ENCODE measurements at places on chromosomes 3 and 15. TPM values are rescaled to one million over a fixed set of nuclear protein-coding genes. Genes with fewer than 3 reads are reported as not detected.

UCN2 gene
- total RNA-seq: not detected

SH2D7 gene
- not detected for total RNA-seq

SMCO1 gene
- 0.20 TPM for total RNA-seq

CDHR4 gene
- total RNA-seq: not detected

PRTG gene
- 0.09 TPM for total RNA-seq

CHSY1 gene
- total RNA-seq: 16.4 TPM

NR2E3 gene
- total RNA-seq: not detected

CHDH gene
- total RNA-seq: 0.89 TPM

PTH1R gene
- total RNA-seq: not detected

SLC35A5 gene
- total RNA-seq: 8.4 TPM

PLD1 gene
- total RNA-seq: 20.0 TPM

RBP2 gene
- not detected for total RNA-seq

GRCh38 chr3:150255413-150255812 is 152.7 kb upstream of the TSC22D2 start:
- no peak overlapping the region for H3K4me3 ChIP-seq
- H3K4me1 ChIP-seq: peaks cover 6% of the 10 kb centered on the region
- no peak overlapping the region for H3K27ac ChIP-seq
- H3K36me3 ChIP-seq: no peaks in the 10 kb centered on the region

GRCh38 chr3:144491333-144491732 is 519.7 kb downstream of the DIPK2A start:
- no peaks in the 10 kb centered on the region for H3K27me3 ChIP-seq
- no peaks in the 10 kb centered on the region for H3K36me3 ChIP-seq
- H3K4me3 ChIP-seq: no peak overlapping the region
- DNase-seq: no peak

GRCh38 chr3:149765762-149766334 is 13.6 kb upstream of the COMMD2 start:
- no peak overlapping the region for H3K27ac ChIP-seq
- no peaks in the 10 kb centered on the region for H3K36me3 ChIP-seq
- no peak overlapping the region for H3K4me3 ChIP-seq
- no peak for DNase-seq
- H3K4me1 ChIP-seq: no peaks in the 10 kb centered on the region
- H3K27me3 ChIP-seq: peaks cover 14% of the 10 kb centered on the region

- H3K36me3 ChIP-seq: no peaks in the 10 kb centered on the region
- H3K4me1 ChIP-seq: no peaks in the 10 kb centered on the region
- H3K27me3 ChIP-seq: no peaks in the 10 kb centered on the region
- no peak overlapping the region for H3K4me3 ChIP-seq
- no peak overlapping the region for H3K27ac ChIP-seq
Observed at GRCh38 chr3:149252272-149252671, 30.6 kb upstream of the CP start.

- no peak overlapping the region for H3K27ac ChIP-seq
- peaks cover 5% of the 10 kb centered on the region for H3K27me3 ChIP-seq
- no peaks in the 10 kb centered on the region for H3K36me3 ChIP-seq
- H3K4me3 ChIP-seq: no peak overlapping the region
Observed at GRCh38 chr3:133568294-133569014, 5.0 kb upstream of the CDV3 start.

DNA sequence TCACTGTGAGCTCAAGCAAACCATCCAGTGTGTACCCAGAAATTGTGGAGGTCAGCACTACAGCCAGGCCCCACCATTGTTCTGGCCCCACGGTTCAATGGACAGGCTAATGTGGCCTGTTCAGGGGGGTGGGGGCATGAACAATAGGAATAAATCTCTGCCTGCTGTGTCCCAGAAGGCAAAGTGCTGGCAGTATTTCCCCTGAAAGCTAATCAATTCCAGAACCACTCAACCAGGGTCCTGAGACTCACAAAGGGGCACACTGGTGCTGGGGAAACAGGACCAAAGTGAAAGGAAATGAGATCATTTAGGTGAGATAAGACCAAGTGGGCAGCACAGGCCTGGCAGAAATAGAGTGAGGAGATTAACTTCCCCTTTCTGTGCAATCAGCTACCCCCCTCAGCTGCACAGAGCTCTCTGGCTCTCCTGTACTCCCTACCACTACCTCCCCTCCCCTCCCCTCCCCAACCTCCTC is 11.5 kb downstream of the CRYGS start:
- H3K27me3 ChIP-seq: no peaks in the 10 kb centered on the region
- no peak overlapping the region for H3K4me3 ChIP-seq
- no peaks in the 10 kb centered on the region for H3K4me1 ChIP-seq
- no peaks in the 10 kb centered on the region for H3K36me3 ChIP-seq

DNA sequence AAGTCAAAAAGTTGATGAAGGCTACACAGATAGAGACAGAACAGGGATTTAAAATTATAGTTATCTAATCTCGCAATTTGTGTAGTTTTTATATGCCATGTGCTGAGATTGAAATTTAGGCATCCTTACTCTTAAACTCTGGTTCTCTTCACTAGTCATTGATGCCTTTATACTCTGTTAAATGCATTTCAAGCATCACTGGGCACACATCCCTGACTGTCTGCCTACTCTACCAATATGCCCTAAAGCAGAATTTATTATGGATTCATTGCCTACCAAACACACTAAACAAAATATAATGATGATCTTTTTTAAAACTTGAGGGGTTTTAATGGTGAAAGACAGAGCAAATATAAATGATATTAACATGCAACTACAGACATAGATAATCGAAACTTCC is 10.3 kb upstream of the ALCAM start:
- no peaks in the 10 kb centered on the region for H3K27me3 ChIP-seq
- no peak overlapping the region for H3K4me3 ChIP-seq
- no peaks in the 10 kb centered on the region for H3K36me3 ChIP-seq

DNA sequence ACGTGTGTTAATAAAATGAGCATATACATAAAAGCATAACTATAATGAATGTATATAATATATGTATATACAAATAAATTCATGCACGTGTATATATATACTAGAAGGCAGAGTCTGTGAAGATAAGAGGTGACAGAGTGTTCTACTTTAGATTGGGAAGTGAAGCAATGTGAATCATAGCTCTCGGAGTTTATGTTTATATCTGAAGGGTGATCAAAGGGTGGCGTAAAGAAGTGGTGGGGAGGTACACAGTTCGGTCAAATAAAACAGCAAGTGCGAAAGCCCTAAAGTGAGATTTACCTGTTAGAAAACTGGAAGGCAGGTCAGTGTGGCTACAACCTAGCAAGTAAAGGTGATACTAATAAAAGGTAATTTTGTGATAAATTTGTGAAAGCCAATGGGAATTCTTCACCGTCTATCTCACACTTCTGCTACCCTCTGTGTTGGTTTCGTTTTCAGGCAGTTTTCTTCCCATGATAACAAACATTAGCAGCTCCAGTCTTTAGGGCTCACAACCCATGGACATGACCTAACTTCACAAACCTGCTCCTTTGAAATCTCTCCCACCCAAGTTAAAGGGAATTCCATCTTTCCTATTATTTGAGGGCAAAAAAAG is 46.7 kb upstream of the BCHE start:
- H3K27me3 ChIP-seq: no peaks in the 10 kb centered on the region
- no peak overlapping the region for H3K27ac ChIP-seq
- H3K4me3 ChIP-seq: 0 out of 2 replicates have a peak overlapping the region, but pooled peaks have one; percentile 20
- H3K4me1 ChIP-seq: no peaks in the 10 kb centered on the region
- H3K36me3 ChIP-seq: no peaks in the 10 kb centered on the region

- peak overlapping the region; percentile 40 for H3K27ac ChIP-seq
- H3K27me3 ChIP-seq: no peaks in the 10 kb centered on the region
- H3K36me3 ChIP-seq: no peaks in the 10 kb centered on the region
- no peak for DNase-seq
- no peak overlapping the region for H3K4me3 ChIP-seq
- no peaks in the 10 kb centered on the region for H3K4me1 ChIP-seq
Observed at GRCh38 chr3:153293265-153293664, 131.2 kb downstream of the RAP2B start.

- DNase-seq: no peak
- H3K27ac ChIP-seq: no peak overlapping the region
- H3K27me3 ChIP-seq: peaks cover 15% of the 10 kb centered on the region
- no peaks in the 10 kb centered on the region for H3K4me1 ChIP-seq
- H3K4me3 ChIP-seq: no peak overlapping the region
Observed at GRCh38 chr3:14907043-14907966, 40.1 kb upstream of the NR2C2 start.

- H3K27ac ChIP-seq: no peak overlapping the region
- peaks cover 9% of the 10 kb centered on the region for H3K4me1 ChIP-seq
- no peaks in the 10 kb centered on the region for H3K27me3 ChIP-seq
- H3K4me3 ChIP-seq: no peak overlapping the region
- no peaks in the 10 kb centered on the region for H3K36me3 ChIP-seq
Observed at GRCh38 chr3:129352650-129353588, 74.2 kb downstream of the HMCES start.

GRCh38 chr3:51156147-51156546 is 228.9 kb upstream of the MANF start:
- no peaks in the 10 kb centered on the region for H3K36me3 ChIP-seq
- no peaks in the 10 kb centered on the region for H3K4me1 ChIP-seq
- no peak overlapping the region for H3K27ac ChIP-seq

DNA sequence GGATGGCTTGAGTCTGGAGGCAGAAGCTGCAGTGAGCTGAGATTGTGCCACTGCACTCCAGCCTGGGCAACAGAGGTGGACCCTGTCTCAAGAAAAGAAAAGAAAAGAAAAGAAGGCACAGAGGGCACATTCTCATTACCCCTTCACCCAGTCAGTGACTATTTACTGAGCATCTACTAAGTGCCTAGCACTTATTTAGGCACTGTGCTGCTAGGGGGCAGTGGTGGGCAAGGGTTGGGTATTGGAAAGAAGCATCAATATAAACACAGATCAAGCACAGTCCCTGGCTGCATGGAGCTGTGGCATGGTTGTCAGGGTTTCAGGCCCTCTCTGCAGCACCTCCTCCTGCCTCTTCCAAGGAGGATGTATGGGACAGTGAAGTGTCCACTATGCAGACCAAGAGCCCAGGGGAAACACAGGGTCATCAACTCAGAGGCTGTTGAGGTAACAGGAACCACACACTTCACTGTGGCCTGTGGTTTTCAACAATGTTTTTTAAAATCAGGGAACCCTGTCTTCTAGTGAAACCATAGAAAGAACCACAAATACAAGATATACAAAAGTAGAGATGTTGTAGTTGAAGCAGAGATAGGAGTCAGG is 138.5 kb downstream of the RAB11A start:
- no peak for DNase-seq
- no peaks in the 10 kb centered on the region for H3K36me3 ChIP-seq
- no peaks in the 10 kb centered on the region for H3K27me3 ChIP-seq
- no peak overlapping the region for H3K4me3 ChIP-seq

GRCh38 chr3:188807006-188807405 is 364.8 kb upstream of the TPRG1 start:
- DNase-seq: no peak
- H3K36me3 ChIP-seq: no peaks in the 10 kb centered on the region
- no peaks in the 10 kb centered on the region for H3K4me1 ChIP-seq
- no peak overlapping the region for H3K27ac ChIP-seq

- no peaks in the 10 kb centered on the region for H3K36me3 ChIP-seq
- H3K4me1 ChIP-seq: no peaks in the 10 kb centered on the region
- DNase-seq: no peak
- no peak overlapping the region for H3K4me3 ChIP-seq
- no peaks in the 10 kb centered on the region for H3K27me3 ChIP-seq
Observed at GRCh38 chr3:110815008-110815583, 256.5 kb upstream of the NECTIN3 start.

- H3K4me3 ChIP-seq: peak overlapping the region; percentile 15
- peak; percentile 49 for DNase-seq
- H3K27ac ChIP-seq: peak overlapping the region; percentile 77
Observed at GRCh38 chr3:20904671-20905070, 718.7 kb upstream of the SGO1 start.

DNA sequence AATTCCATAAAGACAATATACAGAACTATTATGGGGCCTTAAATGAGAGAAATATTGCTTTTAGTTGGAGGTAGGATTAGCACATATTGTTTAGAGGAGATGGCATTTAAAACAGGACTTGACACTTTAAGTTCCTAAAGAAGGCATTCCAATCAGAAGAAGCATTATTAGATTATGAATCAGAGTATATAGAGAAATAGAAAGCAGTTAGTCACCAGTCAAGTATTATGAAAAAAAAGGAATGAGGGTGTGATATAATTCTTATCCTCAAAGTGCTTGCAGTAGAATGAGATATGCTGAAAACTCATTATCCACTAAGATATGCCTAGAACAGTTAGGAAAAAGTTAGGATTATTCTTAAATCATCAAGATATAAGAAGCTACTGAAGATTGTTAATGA is 456.2 kb downstream of the ZNF385D start:
- no peaks in the 10 kb centered on the region for H3K4me1 ChIP-seq
- no peaks in the 10 kb centered on the region for H3K27me3 ChIP-seq
- no peak overlapping the region for H3K4me3 ChIP-seq
- no peaks in the 10 kb centered on the region for H3K36me3 ChIP-seq

- DNase-seq: no peak
- H3K36me3 ChIP-seq: no peaks in the 10 kb centered on the region
- no peak overlapping the region for H3K27ac ChIP-seq
- no peak overlapping the region for H3K4me3 ChIP-seq
Observed at GRCh38 chr3:101833446-101833974, 15.8 kb upstream of the NFKBIZ start.

- no peaks in the 10 kb centered on the region for H3K27me3 ChIP-seq
- H3K4me3 ChIP-seq: no peak overlapping the region
- DNase-seq: no peak
- peaks cover 9% of the 10 kb centered on the region for H3K4me1 ChIP-seq
Observed at GRCh38 chr3:69092030-69092516, 7.3 kb downstream of the ARL6IP5 start.

GRCh38 chr3:12963231-12963896 is 109.9 kb downstream of the IQSEC1 start:
- no peak for DNase-seq
- no peak overlapping the region for H3K27ac ChIP-seq
- H3K36me3 ChIP-seq: peaks cover 34% of the 10 kb centered on the region
- H3K4me3 ChIP-seq: no peak overlapping the region
- peaks cover 76% of the 10 kb centered on the region for H3K4me1 ChIP-seq

- peaks cover 12% of the 10 kb centered on the region for H3K27me3 ChIP-seq
- no peak for DNase-seq
- H3K36me3 ChIP-seq: no peaks in the 10 kb centered on the region
- no peak overlapping the region for H3K4me3 ChIP-seq
- no peaks in the 10 kb centered on the region for H3K4me1 ChIP-seq
- H3K27ac ChIP-seq: no peak overlapping the region
Observed at GRCh38 chr15:60648928-60649679, 170.2 kb upstream of the ICE2 start.

- no peaks in the 10 kb centered on the region for H3K36me3 ChIP-seq
- no peak for DNase-seq
- H3K27ac ChIP-seq: no peak overlapping the region
- no peak overlapping the region for H3K4me3 ChIP-seq
- no peaks in the 10 kb centered on the region for H3K27me3 ChIP-seq
Observed at GRCh38 chr3:196016485-196016884, 65.4 kb downstream of the TFRC start.

- H3K27ac ChIP-seq: no peak overlapping the region
- H3K4me1 ChIP-seq: peaks cover 14% of the 10 kb centered on the region
- peaks cover 73% of the 10 kb centered on the region for H3K36me3 ChIP-seq
- DNase-seq: no peak
- H3K4me3 ChIP-seq: no peak overlapping the region
Observed at GRCh38 chr3:51937611-51938450, 3.9 kb downstream of the RRP9 start.

GRCh38 chr3:138941259-138941885 is 5.6 kb downstream of the FOXL2 start:
- peaks cover 14% of the 10 kb centered on the region for H3K4me1 ChIP-seq
- peak; percentile 56 for DNase-seq
- no peaks in the 10 kb centered on the region for H3K27me3 ChIP-seq

GRCh38 chr15:68612979-68613740 is 34.4 kb downstream of the CORO2B start:
- H3K27me3 ChIP-seq: peaks cover 18% of the 10 kb centered on the region
- DNase-seq: peak; percentile 62
- H3K4me3 ChIP-seq: no peak overlapping the region
- no peaks in the 10 kb centered on the region for H3K36me3 ChIP-seq

All from K562 (cell line).